Activated naive CD8-positive, alpha-beta T cell treated with anti-CD3 and anti-CD28 coated beads for 36 hours (primary cell): ENCODE measurements at places on chromosomes 3 and 15. TPM values are rescaled to one million over a fixed set of nuclear protein-coding genes. Genes with fewer than 3 reads are reported as not detected.

DNA sequence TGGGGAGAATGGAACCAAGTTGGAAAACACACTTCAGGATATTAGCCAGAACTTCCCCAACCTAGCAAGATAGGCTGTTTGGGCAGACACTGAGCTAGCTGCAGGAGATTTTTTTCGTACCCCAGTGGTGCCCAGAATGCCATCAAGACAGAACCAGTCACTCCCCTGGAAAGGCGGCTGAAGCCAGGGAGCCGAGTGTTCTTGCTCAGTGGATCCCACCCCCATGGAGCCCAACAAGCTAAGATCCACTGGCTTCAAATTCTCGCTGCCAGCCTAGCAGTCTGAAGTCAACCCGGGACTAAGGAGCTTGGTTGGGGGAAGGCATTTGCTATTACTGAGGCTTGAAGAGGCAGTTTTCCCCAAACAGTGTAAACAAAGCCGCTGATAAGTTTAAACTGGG, 152.4 kb downstream of the MBNL1 start:
- H3K27ac ChIP-seq, result peak overlapping the region; percentile 43
- no peak overlapping the region for H3K4me3 ChIP-seq
- peaks cover 97% of the 10 kb centered on the region for H3K36me3 ChIP-seq
- no peak for DNase-seq
- H3K4me1 ChIP-seq, result peaks cover 54% of the 10 kb centered on the region

GRCh38 chr15:49439678-49440395, 16.8 kb downstream of the FGF7 start:
- no peak overlapping the region for H3K4me3 ChIP-seq
- H3K27ac ChIP-seq, result no peak overlapping the region
- no peak for DNase-seq
- H3K27me3 ChIP-seq, result no peaks in the 10 kb centered on the region
- peaks cover 3% of the 10 kb centered on the region for H3K4me1 ChIP-seq
- no peaks in the 10 kb centered on the region for H3K36me3 ChIP-seq

GRCh38 chr15:65339416-65339815, 34.9 kb downstream of the RNU5B-1 start:
- H3K27ac ChIP-seq, result no peak overlapping the region
- H3K4me3 ChIP-seq, result no peak overlapping the region
- no peaks in the 10 kb centered on the region for H3K4me1 ChIP-seq
- H3K36me3 ChIP-seq, result no peaks in the 10 kb centered on the region
- DNase-seq, result no peak
- peaks cover 6% of the 10 kb centered on the region for H3K27me3 ChIP-seq

DNA sequence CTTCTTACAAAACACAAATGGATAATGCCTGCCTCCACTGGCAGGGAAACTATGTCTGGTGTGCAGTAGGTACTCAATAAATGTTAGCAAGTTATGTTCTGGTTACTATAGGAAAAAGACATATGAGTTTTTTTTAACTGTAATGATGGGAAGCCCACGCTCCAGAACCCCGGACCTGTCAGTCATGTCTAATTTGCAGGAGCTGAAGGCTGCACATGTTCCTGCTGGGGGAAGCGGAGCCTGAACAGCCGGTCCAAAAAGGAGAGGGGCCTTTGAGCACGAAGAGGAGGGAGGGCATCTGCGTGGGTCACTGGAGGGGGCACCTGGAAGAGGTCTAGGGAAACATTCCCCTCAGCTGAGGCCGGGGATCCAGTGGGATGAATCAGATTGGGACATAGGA, 113.2 kb downstream of the DGKG start:
- H3K4me1 ChIP-seq, result peaks cover 5% of the 10 kb centered on the region
- peaks cover 23% of the 10 kb centered on the region for H3K27me3 ChIP-seq
- H3K27ac ChIP-seq, result no peak overlapping the region
- no peak overlapping the region for H3K4me3 ChIP-seq
- H3K36me3 ChIP-seq, result no peaks in the 10 kb centered on the region

- peaks cover 3% of the 10 kb centered on the region for H3K36me3 ChIP-seq
- no peak overlapping the region for H3K27ac ChIP-seq
- no peaks in the 10 kb centered on the region for H3K27me3 ChIP-seq
- DNase-seq, result no peak
- H3K4me1 ChIP-seq, result peaks cover 34% of the 10 kb centered on the region
- H3K4me3 ChIP-seq, result no peak overlapping the region
These were observed 65.5 kb downstream of the KAT2B start for GRCh38 chr3:20105513-20106280.

GRCh38 chr15:67240235-67241131, 14.0 kb downstream of the AAGAB start:
- peak overlapping the region; percentile 80 for H3K27ac ChIP-seq
- DNase-seq, result no peak
- peaks cover 27% of the 10 kb centered on the region for H3K36me3 ChIP-seq
- H3K27me3 ChIP-seq, result no peaks in the 10 kb centered on the region
- H3K4me1 ChIP-seq, result peaks cover 47% of the 10 kb centered on the region

- no peaks in the 10 kb centered on the region for H3K36me3 ChIP-seq
- H3K4me1 ChIP-seq, result no peaks in the 10 kb centered on the region
- no peak for DNase-seq
These were observed 201.9 kb downstream of the MEX3B start for GRCh38 chr15:81843757-81844407.

DNA sequence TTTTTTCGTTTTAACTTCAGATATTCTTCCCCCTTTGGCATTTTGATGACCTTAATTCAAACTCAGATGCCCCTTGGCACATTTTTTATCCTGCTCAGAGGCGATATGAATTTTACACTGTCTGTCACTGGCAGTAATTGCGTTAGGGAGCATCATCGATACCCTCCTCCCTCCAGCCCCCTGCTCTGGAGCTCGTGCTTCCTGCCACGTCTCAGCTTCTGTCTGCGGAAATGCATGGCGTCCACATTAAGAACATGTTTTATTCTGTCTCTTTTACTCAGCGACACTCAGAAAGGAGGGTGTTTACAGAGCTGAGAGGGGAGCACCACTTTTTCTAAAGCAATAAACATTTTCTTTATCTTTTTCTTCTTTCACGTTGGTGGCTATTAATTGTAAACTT, 254.2 kb downstream of the EBLN2 start:
- H3K27ac ChIP-seq, result no peak overlapping the region
- peaks cover 4% of the 10 kb centered on the region for H3K27me3 ChIP-seq
- H3K36me3 ChIP-seq, result no peaks in the 10 kb centered on the region
- no peaks in the 10 kb centered on the region for H3K4me1 ChIP-seq

DNA sequence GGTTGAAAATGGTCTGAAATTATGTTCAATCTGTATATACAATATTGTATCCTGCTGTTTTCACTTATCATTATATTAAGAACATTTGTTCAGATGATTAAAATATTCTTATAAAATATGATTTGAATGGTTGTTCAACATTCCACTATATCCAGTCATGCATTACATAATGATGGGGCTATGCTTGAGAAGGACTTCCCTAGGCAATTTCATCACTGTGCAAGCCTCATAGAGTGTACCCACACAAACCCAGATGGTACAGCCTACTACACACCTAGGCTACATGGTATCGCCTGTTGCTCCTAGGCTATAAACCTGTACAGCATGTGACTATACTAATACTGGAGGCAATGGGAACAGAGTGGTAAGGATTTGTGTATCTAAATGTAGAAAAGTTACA, 30.5 kb downstream of the SLC7A14 start:
- no peaks in the 10 kb centered on the region for H3K36me3 ChIP-seq
- no peaks in the 10 kb centered on the region for H3K4me1 ChIP-seq
- H3K27me3 ChIP-seq, result peaks cover 42% of the 10 kb centered on the region
- DNase-seq, result no peak

GRCh38 chr3:160804762-160805161, 48.7 kb downstream of the PPM1L start:
- H3K27ac ChIP-seq, result no peak overlapping the region
- H3K27me3 ChIP-seq, result peaks cover 8% of the 10 kb centered on the region
- no peaks in the 10 kb centered on the region for H3K36me3 ChIP-seq
- no peak for DNase-seq

GRCh38 chr3:31225923-31226322, 306.8 kb upstream of the STT3B start:
- peak overlapping the region; percentile 70 for H3K27ac ChIP-seq
- H3K4me3 ChIP-seq, result no peak overlapping the region
- H3K4me1 ChIP-seq, result peaks cover 63% of the 10 kb centered on the region
- peaks cover 17% of the 10 kb centered on the region for H3K36me3 ChIP-seq
- H3K27me3 ChIP-seq, result no peaks in the 10 kb centered on the region

GRCh38 chr3:123833398-123833785, 50.7 kb downstream of the MYLK start:
- H3K4me1 ChIP-seq, result no peaks in the 10 kb centered on the region
- DNase-seq, result no peak
- H3K27ac ChIP-seq, result no peak overlapping the region
- H3K27me3 ChIP-seq, result peaks cover 6% of the 10 kb centered on the region
- no peak overlapping the region for H3K4me3 ChIP-seq

DNA sequence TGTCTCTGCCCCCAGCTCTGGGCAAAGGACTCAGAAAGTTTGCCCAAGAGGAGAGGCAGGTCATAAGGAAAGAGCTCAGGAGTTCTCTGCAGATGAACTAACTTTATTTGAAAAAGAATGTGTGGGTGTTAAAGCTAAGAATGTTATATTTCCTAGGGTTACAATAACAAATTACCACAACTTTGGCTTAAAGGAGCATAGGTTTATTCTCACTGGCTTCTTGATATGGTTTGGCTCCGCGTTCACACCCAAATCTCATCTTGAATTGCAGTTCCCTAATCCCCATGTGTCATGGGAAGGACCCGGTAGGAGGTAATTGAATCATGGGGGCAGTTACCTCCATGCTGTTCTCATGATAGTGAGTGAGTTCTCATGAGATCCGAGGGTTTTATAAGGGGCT, 383.7 kb upstream of the CFAP20DC start:
- H3K4me3 ChIP-seq, result no peak overlapping the region
- H3K27me3 ChIP-seq, result no peaks in the 10 kb centered on the region
- peaks cover 15% of the 10 kb centered on the region for H3K4me1 ChIP-seq
- no peak overlapping the region for H3K27ac ChIP-seq
- DNase-seq, result no peak
- H3K36me3 ChIP-seq, result peaks cover 4% of the 10 kb centered on the region

DNA sequence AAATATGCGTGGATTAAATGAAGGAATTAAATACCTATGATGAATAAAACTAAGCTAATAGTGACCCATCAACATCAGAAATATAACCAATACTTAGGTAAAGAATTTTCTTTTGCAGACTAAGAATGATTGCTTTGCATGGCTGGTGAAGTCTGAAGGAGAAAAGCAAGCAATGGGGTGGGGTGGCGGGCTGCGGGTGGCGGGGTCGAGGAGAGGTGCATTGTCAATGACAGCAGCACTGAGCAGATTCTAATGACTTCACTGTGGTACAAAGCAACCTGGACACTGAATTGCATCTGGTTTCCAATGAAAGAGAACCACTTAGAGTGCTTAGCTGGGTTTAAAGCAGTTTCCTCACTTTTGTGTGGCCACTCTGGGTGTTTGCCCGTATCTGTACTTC, 171.5 kb upstream of the IL12A start:
- peaks cover 5% of the 10 kb centered on the region for H3K27me3 ChIP-seq
- no peaks in the 10 kb centered on the region for H3K36me3 ChIP-seq
- no peak overlapping the region for H3K4me3 ChIP-seq
- H3K27ac ChIP-seq, result no peak overlapping the region

DNA sequence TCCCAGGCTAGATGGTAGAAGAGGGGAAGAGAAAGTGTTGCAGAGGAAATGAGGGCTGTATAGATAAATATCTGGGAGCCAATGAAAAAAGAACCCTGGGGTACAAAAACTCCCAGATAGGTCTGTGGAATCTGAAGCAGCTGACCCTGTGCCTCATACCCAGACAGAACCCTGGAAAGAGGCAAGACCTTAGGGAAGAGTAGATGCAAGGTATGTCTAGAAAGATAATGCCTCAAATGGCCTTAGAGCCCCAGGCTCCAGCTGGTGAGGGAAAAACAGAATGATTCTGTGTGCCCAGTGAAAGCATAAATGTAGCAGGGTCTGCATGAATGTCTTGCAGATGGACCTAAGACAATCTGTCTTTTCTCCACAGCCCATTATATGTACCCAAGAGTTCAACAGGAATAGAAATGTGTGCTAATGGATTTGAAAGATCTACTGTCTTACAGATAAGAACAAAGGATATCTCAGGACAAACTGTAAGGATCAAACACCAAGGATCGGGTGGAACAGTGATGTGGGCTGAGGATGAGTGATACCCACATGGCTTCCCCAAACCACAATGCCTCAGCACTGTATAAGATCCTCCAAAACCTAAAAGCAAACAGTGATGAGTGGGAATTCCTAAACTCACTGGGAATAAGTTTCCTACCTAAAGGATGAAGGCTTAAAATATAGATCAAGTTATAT, 58.8 kb downstream of the NCEH1 start:
- no peak overlapping the region for H3K27ac ChIP-seq
- no peaks in the 10 kb centered on the region for H3K27me3 ChIP-seq
- no peak for DNase-seq
- no peaks in the 10 kb centered on the region for H3K36me3 ChIP-seq

- no peaks in the 10 kb centered on the region for H3K4me1 ChIP-seq
- no peak overlapping the region for H3K27ac ChIP-seq
- peaks cover 3% of the 10 kb centered on the region for H3K27me3 ChIP-seq
- no peak for DNase-seq
- no peaks in the 10 kb centered on the region for H3K36me3 ChIP-seq
- no peak overlapping the region for H3K4me3 ChIP-seq
These were observed 103.4 kb downstream of the STAC start for GRCh38 chr3:36483709-36484108.

DNA sequence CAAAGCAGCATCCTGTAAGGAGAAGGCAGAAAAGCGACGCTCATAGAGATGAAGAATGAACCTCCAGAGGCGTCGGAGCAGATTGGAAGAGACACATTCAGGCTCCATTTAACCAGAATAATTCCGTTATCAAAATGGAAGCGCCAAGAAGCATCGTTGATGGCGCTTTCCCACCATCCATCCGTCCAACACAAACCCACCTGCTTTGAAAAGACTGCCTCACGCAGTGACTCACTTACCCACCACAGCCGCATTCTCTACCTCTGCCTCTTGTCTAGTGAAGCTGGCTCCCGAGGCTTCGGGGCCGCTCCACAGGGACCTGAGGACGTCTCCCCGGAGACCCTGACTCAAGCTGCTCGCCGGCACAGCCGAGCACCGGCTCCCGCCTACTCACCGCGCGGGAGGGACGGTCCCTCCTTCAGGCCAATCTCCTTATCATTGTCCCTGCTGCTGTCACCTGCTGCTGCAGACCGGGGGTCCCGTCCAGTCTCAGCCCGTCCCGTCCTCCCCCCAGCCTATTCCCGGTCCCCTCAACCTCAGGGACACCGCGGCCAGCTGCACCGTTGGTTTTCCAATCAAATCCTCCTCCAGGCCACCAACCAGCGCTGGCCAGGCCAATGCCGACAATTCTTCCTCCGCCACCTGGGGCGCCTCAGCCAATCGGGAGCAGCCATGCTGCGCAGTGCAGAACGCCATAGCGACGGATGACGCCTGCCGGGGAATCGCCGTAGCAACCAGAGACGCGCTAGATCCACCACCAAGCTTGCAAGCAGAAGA, at the start of gene NEK10:
TSS of gene NEK10 (minus strand) at position 553 of the 777 bp plus-strand sequence. CDS start 16,501 bp downstream, outside the sequence.
- peak; percentile 90 for DNase-seq
- H3K4me1 ChIP-seq, result peaks cover 12% of the 10 kb centered on the region
- peaks cover 3% of the 10 kb centered on the region for H3K36me3 ChIP-seq
- peak within 1 kb of the TSS; percentile 94 for H3K4me3 ChIP-seq

GRCh38 chr3:13785853-13786436, 93.9 kb downstream of the WNT7A start:
- no peak overlapping the region for H3K4me3 ChIP-seq
- peaks cover 7% of the 10 kb centered on the region for H3K27me3 ChIP-seq
- no peaks in the 10 kb centered on the region for H3K4me1 ChIP-seq
- no peak overlapping the region for H3K27ac ChIP-seq
- no peak for DNase-seq

GRCh38 chr15:42034628-42035434, 14.0 kb upstream of the PLA2G4E start:
- peaks cover 5% of the 10 kb centered on the region for H3K4me1 ChIP-seq
- H3K27ac ChIP-seq, result no peak overlapping the region
- no peaks in the 10 kb centered on the region for H3K27me3 ChIP-seq

PYGO1 gene
- total RNA-seq, result not detected

NEDD4 gene
- 15.4 TPM for total RNA-seq

THUMPD3 gene
- 62.5 TPM for total RNA-seq

UROC1 gene
- not detected for total RNA-seq

IL20RB gene
- total RNA-seq, result 2.0 TPM

PCOLCE2 gene
- total RNA-seq, result 2.0 TPM
